ENCODE measurements at places on chromosomes 7 and 10. TPM values are rescaled to one million over a fixed set of nuclear protein-coding genes. Genes with fewer than 3 reads are reported as not detected.

GRCh38 chr10:6128591-6129251 is 39.9 kb downstream of the RBM17 start:
- no peak for DNase-seq

The INA gene
- 0.15 TPM for polyA plus RNA-seq

The COL13A1 gene
- polyA plus RNA-seq: 8.7 TPM

GRCh38 chr7:39530971-39531370 is 35.2 kb upstream of the YAE1 start:
- DNase-seq: no peak

The PTF1A gene
- not detected for polyA plus RNA-seq

The NRG3 gene
- 0.06 TPM for polyA plus RNA-seq

DNA sequence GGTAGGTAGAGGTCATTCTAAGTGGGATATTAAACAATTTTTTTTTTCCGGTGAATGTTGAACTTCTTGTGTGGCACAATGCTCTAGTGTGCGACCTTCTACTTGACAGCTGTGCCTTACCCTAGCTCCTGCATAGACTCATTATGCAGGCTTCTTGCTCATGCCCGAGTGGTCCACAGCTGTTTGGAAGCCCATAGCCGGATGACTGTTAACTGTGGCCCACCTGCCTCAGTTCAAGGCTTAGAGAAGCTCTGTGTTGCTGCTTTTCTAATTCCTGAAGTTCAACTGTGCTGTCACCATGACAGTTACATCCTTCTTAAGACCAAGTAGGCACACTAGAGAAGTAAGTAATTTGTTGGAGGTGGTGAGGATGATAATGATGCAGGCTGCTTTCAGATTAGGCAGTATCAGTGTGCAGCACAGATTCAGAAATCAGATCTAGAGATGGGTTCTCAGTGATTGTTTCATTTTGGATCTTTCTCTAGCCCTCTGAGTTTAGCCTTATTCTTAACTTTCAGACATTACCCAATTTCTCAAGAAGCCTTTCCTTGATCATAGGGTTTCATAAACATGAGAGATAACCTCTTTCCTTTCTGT is 278.4 kb downstream of the PHF14 start:
- no peak for DNase-seq

The CPA2 gene
- polyA plus RNA-seq: 0.49 TPM

- no peak for DNase-seq
These were observed 31.8 kb upstream of the SFTPD start for GRCh38 chr10:79980711-79981110.

The ASAH2 gene
- 1.8 TPM for polyA plus RNA-seq

The OGA gene
- 101 TPM for polyA plus RNA-seq

DNA sequence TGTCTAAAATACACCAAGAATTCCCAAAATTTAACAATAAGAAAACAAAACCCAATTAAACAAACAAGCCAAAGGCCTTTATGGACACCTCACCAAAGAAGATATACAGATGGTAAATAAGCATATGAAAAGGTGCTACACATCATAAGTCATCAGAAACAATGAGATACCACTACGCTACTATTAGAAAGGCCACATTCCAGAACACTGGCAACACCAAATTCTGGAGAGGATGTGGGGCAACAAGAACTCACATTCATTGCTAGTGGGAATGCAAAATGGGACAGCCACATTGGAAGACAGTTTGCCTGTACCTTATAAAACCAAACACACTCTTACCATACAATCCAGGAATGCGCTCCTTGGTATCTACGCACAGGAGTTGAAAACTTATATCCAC is 291.4 kb downstream of the TNS3 start:
- DNase-seq: no peak

The VWDE gene
- polyA plus RNA-seq: 1.6 TPM

DNA sequence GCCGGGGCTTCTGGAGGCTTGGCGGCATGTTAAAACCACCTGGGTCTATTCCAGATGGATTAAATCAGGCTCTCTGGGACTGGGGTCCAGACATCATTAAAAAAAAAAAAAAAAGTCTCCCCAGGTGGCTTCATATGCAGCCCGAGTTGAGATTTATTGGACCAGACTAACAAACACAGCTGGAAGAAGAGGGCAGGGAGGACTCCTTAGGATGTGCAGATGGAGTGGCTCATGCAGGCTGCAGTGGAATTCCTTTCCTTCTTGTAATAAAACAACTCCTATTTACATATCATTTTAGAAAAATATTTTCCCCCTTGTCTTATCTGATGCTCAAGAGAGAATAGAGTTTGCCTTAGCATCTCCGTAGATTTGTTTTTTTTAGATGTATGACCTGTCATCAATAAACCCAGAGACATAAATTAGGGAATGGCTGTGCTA is 238.1 kb downstream of the CAMK1D start:
- DNase-seq: no peak

GRCh38 chr10:132420981-132421846 is 24.2 kb downstream of the PWWP2B start:
- DNase-seq: no peak

DNA sequence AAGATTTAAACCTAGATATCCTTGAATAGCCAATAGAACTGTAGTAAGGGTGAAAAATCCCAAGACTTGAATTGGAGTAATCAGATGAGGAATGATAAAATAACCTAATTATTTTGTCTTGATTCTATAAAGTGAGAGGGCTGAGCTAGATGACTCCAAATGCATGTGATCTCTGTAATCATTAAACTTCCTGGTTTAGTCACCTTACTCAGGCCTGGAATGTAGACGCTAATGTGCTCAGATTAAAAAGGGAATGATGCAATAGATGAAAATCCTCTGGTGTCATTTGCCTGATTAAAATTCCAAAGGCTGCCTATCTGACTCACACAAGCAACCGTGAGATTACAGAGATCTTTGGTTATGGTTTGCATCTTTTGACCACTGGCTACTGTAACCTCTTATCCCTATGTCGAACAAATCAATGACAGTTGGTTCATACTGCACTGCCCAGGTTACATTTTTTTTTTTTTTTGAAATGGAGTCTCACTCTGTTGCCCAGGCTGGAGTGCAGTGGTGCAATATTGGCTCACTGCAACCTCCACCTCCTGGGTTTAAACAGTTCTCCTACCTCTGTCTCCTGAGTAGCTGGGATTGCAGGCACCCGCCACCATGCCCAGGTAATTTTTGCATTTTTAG is 2.9 kb upstream of the HKDC1 start:
- DNase-seq: no peak

The MLXIPL gene
- 0.10 TPM for polyA plus RNA-seq

GRCh38 chr7:126449611-126450268 is 803.0 kb downstream of the GRM8 start:
- DNase-seq: no peak

- no peak for DNase-seq
These were observed 11.2 kb downstream of the DDC start for GRCh38 chr7:50553973-50554372.

DNA sequence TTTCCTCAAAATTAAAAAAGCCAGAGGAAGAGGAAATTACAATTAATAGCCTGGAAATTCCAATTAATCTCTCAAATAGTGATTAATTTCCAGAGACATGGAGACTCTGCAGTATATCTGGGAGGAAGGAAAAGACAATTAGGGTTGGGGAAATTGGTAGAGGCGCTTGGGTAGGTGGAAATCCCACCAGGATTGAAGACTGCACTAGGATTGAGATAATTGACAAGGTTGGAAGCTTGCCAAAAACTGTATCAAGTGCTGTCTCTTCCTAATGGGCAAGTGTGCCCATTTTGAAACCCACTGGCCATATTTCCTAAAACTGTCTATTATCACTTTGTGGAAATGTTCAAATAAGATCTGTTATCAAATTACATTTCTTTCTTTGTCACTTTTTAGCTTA is 21.6 kb downstream of the CHN2 start:
- no peak for DNase-seq

- DNase-seq: no peak
These were observed 727 bp downstream of the RET start for GRCh38 chr10:43077421-43078171.

- DNase-seq: no peak
These were observed 211.4 kb downstream of the MDFIC start for GRCh38 chr7:115133248-115133647.

The KIF20B gene
- polyA plus RNA-seq: 5.3 TPM

GRCh38 chr10:132697578-132698200 is 88.3 kb downstream of the NKX6-2 start:
- no peak for DNase-seq

The OR2A42 gene
- polyA plus RNA-seq: 0.34 TPM

The NODAL gene
- polyA plus RNA-seq: 0.46 TPM

GRCh38 chr7:35755711-35756110 is 45.1 kb upstream of the SEPTIN7 start:
- DNase-seq: no peak

The PLAC9 gene
- polyA plus RNA-seq: 59.1 TPM

DNA sequence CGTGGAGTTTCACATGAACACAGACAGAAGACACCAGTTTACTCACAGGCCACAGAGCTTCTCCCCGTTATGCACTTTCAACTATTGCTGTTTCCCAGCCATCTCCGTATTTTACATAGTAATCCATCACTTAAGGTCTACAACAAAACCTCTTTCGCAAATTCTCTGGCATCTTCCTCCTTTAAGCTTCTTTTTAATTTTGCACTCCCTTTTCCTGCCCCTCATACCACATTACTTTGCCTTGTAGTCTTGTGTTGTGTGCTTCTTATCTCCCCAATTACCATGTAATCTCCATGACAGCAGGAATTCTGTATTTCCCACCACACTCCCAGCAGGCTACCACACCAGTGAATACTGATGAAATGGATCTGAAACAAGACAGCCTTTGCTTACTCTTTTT is 87.3 kb downstream of the ODAD2 start:
- no peak for DNase-seq

The AFAP1L2 gene
- polyA plus RNA-seq: 34.0 TPM

DNA sequence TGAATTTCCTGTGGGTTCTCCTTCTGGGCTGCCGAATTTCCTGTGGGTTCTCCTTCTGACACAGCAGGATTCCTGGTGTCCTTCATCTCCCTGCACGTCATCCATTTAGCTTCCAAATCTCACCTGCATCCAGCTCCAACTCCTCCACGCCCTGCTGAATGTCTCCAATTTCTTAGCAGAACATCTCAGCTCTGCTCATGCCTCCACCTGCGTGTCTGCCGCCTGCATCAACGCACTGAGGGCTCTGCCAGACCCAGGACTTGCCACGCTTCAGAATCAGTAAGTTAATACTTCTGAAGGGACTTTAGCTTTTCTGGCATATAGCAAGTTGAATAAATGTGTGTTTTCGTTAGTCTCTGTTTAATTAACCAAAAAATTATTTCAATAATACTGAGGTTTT is 31.1 kb upstream of the VIPR2 start:
- DNase-seq: no peak

DNA sequence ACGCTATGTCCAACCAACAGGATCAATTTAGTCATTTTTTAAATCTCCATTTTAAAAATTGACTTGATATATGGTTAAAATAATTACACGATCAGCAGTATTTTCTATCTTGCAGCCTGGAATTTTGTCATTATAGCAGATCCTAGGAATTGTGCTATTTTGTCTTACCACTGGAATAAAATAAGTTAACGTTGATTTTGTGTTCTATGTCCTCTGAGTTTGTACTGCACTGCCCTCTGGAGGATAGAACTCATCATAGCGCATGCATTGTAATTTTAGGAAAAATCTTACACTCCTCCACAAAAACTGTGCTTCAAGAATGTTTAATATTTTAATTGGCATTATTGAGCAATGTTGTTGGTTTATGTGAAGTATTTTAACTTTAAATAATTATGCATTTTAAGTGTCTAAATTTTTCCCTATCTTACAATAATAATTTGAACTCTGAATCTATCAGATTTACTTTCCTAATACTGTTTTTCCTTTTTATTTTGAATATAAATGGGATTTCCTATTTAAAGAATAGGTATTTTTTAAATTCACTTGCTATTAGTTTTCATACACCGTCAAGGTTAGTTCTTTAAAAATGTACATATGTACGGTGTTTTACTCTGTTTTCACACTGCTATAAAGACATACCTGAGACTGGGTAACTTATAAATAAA is 220.1 kb downstream of the PPP1R3A start:
- DNase-seq: peak; percentile 32

- no peak for DNase-seq
These were observed 114.8 kb downstream of the SPAG6 start for GRCh38 chr10:22460101-22460500.

- no peak for DNase-seq
These were observed 931.1 kb downstream of the CNTNAP2 start for GRCh38 chr7:147047696-147048095.

DNA sequence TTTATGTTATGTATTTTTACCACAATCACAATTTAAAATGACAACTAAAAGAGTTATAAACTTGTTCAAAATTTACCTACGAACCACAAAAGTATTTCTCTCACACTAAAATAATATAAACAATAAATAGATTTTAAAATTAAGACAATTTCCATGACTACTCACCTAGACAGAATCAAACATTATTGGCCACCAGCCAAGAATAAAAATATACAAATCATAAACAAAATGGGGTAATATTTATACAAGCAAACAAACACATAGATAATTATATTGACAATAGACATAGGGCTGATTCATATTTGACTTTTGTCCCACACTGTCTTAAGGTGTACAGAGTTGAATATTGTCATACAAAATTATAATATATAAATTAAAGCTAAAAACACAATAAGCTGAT is 119.6 kb upstream of the ZNF92 start:
- no peak for DNase-seq

The PDE6C gene
- polyA plus RNA-seq: 0.58 TPM

The PSD gene
- 5.3 TPM for polyA plus RNA-seq

- DNase-seq: no peak
These were observed 644 bp downstream of the SORBS1 start for GRCh38 chr10:95560278-95561176.

DNA sequence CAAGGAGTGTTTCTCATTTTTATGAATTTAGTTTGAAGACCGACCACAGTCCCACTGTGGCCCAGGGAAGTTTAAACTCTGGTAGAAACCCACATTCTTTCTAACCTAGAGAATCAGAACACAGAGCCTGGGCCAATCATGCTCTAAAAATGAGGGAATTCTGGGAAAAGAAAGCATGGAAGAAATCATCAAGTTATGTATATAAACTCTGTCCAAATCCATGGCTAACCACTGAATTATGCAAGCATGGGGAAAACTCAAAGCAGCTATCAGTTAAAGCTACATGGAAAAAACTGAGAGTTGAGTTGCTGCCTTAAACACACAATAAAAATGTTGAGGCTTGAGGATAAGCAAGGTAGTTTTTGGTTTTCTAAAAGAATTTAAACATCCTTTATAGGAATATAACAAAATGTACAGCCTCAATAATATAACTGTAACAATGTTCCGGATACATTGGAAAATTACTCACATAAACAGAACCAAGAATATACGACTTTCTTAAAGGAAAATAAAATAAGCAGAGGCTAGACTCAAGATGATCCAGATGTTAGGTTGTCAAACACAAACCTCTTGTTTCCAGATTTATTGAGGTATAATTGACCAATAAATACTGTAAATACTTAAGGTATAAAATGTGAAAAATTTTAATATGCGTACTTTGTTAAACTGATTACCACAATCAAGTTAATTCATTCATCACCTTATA is 311.2 kb upstream of the GNAI1 start:
- DNase-seq: no peak

GRCh38 chr10:124303662-124304418 is 114.9 kb downstream of the OAT start:
- DNase-seq: no peak

GRCh38 chr7:24540956-24541355 is 32.3 kb upstream of the PALS2 start:
- DNase-seq: no peak

- no peak for DNase-seq
These were observed 541.2 kb downstream of the ETV1 start for GRCh38 chr7:13448243-13448642.

The CLCN1 gene
- polyA plus RNA-seq: 2.6 TPM

GRCh38 chr10:22764639-22765038 is 50.3 kb upstream of the PIP4K2A start:
- no peak for DNase-seq

The SPDYE2B gene
- polyA plus RNA-seq: 2.7 TPM

All from forelimb muscle (tissue), 1 donor.